ENCODE measurements at places on chromosomes 6 and 20. TPM values are rescaled to one million over a fixed set of nuclear protein-coding genes. Genes with fewer than 3 reads are reported as not detected.
A peak's percentile ranks its signal among the peaks of the same experiment; 100 is the strongest.

RAD21L1 gene
- not detected for polyA plus RNA-seq

- DNase-seq: no peak
Observed at GRCh38 chr6:127131772-127132376, 13.4 kb downstream of the RSPO3 start.

BPIFB4 gene
- polyA plus RNA-seq: not detected

DDX39B gene
- 145 TPM for polyA plus RNA-seq

- no peak for DNase-seq
Observed at GRCh38 chr20:3935956-3936340, 46.8 kb downstream of the PANK2 start.

CRYBG1 gene
- 0.38 TPM for polyA plus RNA-seq

- no peak for DNase-seq
Observed at GRCh38 chr20:53943522-53944291, 126.7 kb downstream of the BCAS1 start.

- no peak for DNase-seq
Observed at GRCh38 chr20:50331469-50332363, 141.1 kb downstream of the CEBPB start.

DNA sequence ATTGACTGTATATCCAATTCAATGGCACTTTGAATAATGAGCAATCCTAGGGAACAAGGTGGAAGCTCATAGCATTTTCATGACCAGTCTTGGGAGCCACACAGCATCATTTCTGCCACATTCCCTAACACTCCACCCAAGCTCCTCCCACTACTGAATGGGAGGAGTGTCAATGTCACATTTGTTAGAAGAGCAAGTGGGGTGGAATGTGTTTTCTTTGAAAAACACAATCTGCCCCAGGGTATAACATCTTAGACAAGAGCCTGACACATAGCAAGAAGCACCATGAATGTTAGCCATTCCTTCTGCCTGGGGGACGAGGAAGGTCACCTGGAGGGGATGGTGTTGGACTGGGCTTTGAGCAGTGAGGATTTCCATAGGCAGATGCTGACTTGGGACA is 258.3 kb upstream of the PMEPA1 start:
- DNase-seq: no peak

DNA sequence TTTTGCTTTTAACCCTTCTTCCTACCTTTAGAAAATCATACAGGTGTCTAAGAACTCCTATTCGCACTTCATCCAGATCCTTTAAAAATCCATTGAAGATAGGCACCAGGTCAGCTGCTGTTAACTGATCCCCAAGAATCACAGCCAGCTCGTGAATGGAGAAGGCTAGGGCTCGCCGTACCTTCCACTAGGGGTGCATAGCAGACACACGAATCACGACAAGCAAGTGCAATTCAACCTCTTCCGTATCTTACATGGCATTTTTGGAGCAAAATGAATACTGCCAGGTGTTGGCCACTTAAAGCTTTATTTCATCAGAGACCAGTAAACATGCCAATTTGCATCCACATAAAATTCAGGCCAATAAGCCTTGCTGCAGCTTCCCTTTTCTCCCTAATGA is 10.8 kb upstream of the ANKRD60 start:
- no peak for DNase-seq

SIRPB2 gene
- 1.8 TPM for polyA plus RNA-seq

DNA sequence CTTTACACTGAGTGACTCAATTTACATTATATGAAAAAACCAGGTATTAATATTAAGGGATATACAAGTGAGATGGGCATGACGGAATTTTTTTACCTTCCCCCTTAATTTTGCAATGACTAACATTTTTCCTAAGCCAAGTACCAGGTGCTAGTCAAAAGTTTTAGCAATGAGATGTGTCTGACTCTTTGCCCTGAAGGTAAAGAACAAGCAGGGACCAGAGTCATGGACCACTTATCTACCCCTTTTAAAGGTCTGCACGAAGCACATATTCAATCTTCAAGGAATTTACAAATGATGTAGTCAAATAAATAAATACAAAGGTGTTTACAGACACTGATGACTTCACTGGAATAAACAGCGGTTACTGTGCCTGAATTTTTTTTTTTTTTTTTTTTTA is 1.4 kb downstream of the GLO1 start:
- DNase-seq: no peak

DNA sequence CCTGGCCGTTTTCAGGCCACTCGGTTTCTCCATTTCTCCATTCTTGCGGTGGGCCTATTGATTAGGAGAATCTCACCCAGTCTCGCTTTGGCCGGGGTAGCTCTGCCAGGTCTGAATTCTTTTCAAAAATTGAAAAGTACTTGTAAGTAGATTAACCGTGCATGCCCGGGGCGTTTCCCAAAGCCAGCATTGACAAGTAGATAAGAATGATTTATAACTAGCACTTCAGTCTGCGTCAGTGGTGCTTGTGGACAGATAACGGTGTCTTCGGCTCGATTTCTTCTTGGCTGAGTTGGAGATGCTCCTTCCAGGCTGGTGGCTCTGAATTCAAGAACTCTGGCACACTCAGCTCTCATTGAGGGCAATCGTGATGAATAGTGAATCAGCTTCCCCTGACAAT is 29.0 kb downstream of the SLC24A3 start:
- DNase-seq: no peak

GRCh38 chr20:49937027-49937929 is 1.1 kb downstream of the RNF114 start:
- no peak for DNase-seq

DNA sequence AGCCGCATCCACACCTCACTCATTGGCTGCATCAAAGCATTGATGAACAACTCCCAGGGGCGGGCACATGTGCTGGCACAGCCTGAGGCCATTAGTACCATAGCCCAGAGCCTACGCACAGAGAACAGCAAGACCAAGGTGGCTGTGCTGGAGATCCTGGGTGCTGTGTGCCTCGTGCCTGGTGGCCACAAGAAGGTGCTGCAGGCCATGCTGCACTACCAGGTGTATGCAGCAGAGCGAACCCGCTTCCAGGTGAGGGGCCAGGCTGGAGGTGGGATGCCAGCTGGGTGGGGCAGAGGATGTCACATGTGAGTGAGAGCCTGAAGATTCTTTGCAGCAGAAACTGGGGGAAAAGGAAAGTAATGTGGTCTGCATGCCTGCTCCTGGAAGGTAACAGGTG is 66.7 kb downstream of the MOCS1 start:
- no peak for DNase-seq

GRCh38 chr20:6705106-6705766 is 62.2 kb upstream of the BMP2 start:
- no peak for DNase-seq

- DNase-seq: no peak
Observed at GRCh38 chr20:54981175-54981574, 505.8 kb downstream of the DOK5 start.

DNA sequence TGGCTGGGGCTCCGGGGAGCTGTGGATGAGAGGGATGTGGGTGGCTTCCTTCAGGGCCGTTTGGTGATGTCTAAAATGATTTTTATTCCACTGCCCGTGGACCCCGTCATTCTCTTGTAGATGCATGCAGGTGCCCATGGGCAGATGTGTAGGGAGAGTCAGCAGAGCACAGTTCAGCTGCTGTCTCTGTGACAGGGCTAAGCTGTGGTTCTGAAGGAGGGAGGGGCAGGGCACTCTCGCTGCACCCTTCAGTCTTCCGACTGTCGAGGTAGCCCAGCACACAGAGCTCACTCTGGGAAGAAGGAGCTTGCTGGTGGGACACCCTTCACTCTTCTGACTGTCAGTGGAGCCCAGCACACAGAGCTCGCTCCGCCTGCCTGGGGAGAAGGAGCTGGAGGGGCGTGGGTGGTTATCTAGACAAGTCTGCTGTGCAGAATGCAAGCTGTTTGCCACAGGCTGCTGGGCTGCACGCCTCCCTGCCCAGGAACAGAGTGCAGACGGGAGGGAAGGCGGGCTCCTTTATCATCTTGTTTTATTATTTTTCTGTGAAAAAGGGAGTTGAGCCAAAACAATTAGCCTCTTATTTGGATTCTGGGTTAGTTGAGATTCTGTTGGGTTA is 28.4 kb upstream of the ADRM1 start:
- DNase-seq: no peak

DNA sequence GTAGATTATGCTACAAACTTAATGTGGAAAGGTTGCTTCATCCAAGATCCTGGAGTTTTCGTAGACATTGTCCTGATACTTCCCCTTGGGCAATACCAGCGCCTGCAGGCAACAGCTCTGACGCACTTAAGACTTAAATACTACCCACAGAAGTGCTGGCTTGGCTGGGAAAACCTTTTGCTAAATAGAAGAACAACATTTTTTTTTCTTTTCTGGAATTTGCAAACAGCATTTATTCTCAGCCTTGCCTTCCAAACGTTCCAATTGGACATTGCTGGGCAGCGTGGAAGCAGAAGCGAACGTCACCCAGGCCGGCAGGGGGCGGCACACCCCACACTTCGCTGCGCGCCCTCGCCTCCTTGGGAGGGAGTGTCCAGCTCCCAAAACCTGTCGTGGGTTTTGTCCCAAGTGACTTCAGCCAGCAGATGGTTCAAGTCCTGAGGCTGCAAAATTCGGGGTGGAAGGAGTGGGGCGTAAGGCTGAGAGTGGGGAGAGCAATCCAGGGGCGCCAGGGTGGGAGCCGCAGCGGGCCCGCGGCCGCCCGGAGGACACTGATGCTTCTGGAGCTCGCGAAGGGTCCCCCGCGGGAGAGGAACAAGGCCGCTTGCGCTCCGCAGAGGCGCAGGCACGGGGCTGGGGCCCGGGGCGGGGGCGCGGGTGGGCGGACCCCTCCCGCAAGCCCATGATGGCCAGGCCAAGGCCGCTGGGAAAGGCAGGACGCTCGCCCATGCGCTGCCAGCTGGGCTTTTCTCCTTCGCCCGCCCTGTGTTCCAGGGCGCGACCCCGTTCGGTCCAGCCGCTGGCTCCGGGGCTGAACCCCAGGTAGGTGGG is 60.8 kb upstream of the MAP3K4 start:
- DNase-seq: peak; percentile 93

PAX1 gene
- not detected for polyA plus RNA-seq

DNA sequence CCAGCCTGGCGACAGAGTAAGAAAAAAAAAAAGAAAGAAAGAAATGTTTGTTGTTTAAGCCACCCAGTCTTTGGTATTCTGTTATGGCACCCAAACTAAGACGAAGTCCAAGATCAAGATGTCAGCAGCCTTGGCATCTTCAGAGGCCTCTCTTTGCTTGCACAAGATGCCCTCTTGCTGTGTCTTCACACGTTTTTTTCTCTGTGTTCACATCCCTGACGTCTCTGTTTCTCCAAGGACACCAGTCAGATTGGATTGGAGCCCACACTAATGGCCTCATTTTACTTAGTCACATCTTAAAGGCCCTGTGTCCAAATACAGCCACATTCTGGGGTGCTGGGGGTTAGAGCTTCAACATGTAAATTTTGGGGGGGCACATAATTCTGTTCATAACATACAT is 380.9 kb downstream of the GJA1 start:
- DNase-seq: no peak

SUMO4 gene
- 0.32 TPM for polyA plus RNA-seq

EPHA7 gene
- 6.6 TPM for polyA plus RNA-seq

LST1 gene
- polyA plus RNA-seq: 7.8 TPM

GRCh38 chr20:53935344-53936084 is 134.9 kb downstream of the BCAS1 start:
- no peak for DNase-seq

DNA sequence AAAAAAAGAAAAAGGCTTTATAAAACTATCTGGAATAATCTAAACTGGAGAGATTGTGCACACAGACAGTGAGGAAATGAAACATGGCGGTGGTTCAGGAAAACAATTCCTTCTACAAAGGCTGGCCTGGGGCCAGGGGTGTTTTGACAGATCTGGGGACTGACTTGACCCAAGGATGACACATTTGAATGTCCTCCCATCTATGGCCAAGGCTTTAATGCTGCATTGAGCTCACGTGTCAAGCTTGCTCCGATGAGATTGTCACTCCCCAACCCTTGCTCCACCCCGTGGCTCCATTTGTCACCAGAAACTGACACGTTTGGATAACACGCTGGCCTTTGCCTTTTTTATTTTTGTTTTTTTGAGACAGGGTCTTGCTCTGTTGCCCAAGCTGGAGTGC is 156.1 kb downstream of the ZFP64 start:
- no peak for DNase-seq

DLL1 gene
- 25.8 TPM for polyA plus RNA-seq

DNA sequence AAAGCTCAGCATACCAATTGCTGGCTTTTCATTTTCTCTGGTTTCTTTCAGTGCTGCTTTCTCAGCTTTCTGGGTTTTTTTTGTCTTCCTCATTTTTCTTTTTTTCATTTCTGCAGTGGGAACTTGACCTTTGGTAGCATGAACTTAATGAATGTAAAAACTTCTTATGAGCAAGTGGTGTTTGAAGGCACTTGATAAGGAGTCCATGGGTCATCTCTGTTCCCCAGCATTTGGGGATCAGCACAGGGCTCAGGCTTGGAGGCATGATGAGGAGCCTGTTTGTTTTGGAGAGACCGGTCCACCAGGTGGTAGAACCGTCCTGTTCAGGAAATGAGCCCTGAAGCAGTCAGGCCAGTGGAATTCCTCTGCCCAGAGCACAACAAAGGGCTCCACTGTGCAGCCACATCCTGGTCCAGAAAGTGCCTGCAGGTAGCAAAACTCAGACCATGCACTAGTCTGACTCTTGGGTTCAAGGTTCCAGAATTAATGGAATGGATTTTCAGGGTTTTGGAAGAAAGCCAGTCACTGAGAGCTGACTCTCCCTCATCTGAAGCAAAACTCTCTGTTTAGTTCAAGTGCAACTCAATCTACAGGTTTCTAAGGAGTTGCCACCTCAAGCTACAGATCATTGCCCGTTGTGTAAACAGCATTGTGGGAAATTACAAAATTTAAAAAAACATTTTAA is 52.3 kb upstream of the ADGRF1 start:
- DNase-seq: no peak

DNA sequence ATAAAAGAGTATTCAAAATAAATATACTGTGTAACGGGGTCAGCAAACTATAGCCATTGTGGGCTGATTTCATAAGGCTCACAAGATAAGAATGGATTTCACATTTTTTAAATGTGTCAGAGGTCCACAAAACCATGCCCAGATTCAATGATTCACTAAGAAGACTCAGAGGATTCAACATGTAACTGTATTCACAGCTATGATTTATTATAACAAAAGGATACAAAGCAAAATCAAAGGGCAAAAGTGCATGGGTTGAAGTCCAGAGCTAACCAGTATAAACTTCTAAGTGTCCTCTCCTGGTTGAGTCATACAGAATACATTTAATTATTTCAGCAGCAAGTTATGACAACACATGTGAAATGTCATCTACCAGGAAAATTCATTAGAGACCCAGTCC is 49.2 kb downstream of the TBC1D32 start:
- DNase-seq: no peak

Data from right cardiac atrium (tissue), 5 donors.